ENCODE measurements at places on chromosomes 5 and 9. TPM values are rescaled to one million over a fixed set of nuclear protein-coding genes. Genes with fewer than 3 reads are reported as not detected.

GDF9 gene
- polyA plus RNA-seq, result 1.0 TPM

ALDH7A1 gene
- polyA plus RNA-seq, result 91.7 TPM

DNA sequence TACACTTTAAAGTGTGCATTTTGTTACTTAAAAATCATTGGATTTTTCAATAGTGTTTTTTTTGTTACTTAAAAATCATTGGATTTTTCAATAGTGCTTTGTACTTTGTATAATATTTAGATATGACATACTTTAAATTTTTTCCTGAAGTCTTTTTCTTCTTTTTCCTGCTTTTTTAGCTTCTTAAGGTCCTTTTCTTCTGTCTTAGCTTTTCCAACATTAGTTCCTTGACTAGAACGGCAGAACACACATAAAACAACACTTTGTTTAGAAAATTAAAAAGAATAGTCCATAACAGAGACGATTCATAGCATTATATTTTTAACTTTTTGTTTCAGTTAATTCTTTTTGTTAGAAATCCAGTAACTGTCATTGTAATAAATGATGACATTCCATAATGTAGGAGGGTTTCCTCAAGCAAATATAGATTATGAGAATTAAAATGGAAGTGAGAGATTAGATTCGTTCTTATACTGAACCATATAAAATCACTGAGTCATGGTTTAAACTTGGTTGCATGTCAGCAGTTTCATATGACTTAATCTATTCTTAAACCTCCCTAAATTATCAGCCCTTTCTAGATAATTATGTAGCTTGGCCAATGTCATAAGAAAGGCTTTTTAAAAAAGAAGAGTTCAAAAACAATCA lies 45.3 kb upstream of the RICTOR start:
- DNase-seq, result no peak

PRDM9 gene
- not detected for polyA plus RNA-seq

GRCh38 chr9:17876687-17877086 lies 297.8 kb downstream of the SH3GL2 start:
- DNase-seq, result no peak

HTR1A gene
- not detected for polyA plus RNA-seq

ENC1 gene
- polyA plus RNA-seq, result 2.9 TPM

- no peak for DNase-seq
These were observed 1.6 kb upstream of the TUT7 start for GRCh38 chr9:86355814-86356213.

RASGRF2 gene
- 1.6 TPM for polyA plus RNA-seq

GRCh38 chr9:16879416-16879815 lies 8.9 kb upstream of the BNC2 start:
- no peak for DNase-seq

- no peak for DNase-seq
These were observed 28.4 kb upstream of the FAM120A start for GRCh38 chr9:93422977-93423616.

SPAAR gene
- polyA plus RNA-seq, result 2.6 TPM

All from adrenal gland (tissue), 19 donors.